Osteoblast (primary cell): ENCODE measurements at places on chromosomes 3 and 15. TPM values are rescaled to one million over a fixed set of nuclear protein-coding genes. Genes with fewer than 3 reads are reported as not detected.

SLC6A6 gene
- total RNA-seq: 76.6 and 86.5 TPM in 2 replicates

SECISBP2L gene
- 42.3 and 52.7 TPM in 2 replicates for total RNA-seq

TMEM158 gene
- total RNA-seq: 4.7 and 9.0 TPM in 2 replicates

GRAMD1C gene
- 1.2 and 2.2 TPM in 2 replicates for total RNA-seq

CHRNA5 gene
- 0.29 and 0.36 TPM in 2 replicates for total RNA-seq

SPINK8 gene
- not detected in 2 replicates for total RNA-seq

DNAH12 gene
- under 0.01 TPM in 2 replicates for total RNA-seq

- DNase-seq: peak; percentile 70
Measured at GRCh38 chr3:66797889-66798560, 200.1 kb upstream of the KBTBD8 start.

- peak; percentile 84 for DNase-seq
Measured at GRCh38 chr3:20056725-20057611, 16.7 kb downstream of the KAT2B start.

DNA sequence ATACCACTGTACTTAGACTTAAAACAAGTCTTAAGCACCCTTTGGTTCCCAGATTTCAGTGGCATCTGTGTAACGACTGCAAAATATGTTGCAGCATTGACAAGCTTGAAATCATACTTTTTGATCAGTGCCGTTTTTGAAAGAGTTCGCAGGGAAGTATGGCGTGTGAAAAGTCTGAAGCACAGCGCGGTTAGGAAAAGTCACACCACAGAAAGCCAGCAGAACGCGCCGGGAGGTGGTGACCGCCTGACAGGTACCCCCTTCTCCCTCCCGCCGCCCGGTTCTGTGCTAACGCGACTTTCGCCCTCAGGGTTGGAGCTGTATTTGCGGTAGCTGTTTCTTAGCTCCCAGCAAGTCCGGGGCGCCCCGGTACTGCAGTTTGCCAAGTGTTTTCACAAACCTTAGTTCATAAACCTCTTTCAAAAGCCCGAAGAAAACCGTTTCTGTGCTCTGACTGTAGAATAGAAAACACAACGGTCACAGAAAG is 481 bp upstream of the CRYBG3 start:
- DNase-seq: peak; percentile 56

DNA sequence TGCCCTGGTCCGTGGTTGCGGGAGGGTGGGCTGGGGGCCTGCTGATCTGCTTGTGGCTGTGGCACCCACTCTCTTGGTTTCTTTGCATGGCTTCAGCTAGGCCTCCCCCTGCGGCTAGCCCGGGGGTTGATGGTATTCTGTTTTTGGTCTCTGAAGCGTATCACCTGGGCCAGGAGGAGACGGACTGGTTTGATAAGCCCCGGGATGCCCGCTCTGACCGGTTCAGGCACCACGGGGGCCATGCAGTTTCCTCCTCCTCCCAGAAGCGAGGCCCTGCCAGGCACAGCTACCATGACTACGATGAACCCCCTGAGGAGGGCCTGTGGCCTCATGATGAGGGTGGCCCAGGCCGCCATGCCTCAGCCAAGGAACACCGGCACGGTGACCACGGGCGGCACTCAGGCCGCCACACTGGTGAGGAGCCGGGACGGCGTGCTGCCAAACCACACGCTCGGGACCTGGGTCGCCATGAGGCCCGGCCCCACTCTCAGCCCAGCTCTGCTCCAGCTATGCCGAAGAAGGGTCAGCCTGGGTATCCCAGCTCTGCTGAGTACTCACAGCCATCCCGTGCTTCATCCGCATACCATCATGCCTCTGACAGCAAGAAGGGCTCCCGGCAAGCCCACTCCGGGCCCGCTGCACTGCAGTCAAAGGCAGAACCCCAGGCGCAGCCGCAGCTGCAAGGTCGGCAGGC is 11.3 kb upstream of the APEH start:
- DNase-seq: no peak

- DNase-seq: no peak
Measured at GRCh38 chr3:70277304-70277703, 35.1 kb downstream of the MDFIC2 start.

DNA sequence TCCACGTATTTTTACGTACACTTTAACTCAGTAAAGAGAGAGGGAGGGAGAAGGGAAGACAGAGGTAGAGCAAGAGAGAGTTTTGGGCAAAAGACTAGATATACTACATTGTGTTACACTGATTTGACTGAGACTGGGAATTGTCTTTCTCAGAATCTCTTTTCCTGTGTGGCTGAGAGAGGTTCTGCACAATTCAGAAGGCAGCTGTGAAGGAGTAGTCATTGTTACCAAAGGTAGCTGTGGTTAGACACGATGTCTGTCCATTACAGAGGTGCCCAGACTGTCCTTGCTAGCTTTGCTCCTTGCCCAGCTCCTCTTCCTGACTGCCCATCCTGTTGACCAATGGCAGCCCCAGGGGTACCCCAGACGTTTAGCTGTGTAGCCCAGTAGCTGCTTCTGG is 577.5 kb upstream of the CBLB start:
- DNase-seq: no peak

GRCh38 chr3:157390713-157391515 is 45.7 kb upstream of the PTX3 start:
- no peak for DNase-seq

DNA sequence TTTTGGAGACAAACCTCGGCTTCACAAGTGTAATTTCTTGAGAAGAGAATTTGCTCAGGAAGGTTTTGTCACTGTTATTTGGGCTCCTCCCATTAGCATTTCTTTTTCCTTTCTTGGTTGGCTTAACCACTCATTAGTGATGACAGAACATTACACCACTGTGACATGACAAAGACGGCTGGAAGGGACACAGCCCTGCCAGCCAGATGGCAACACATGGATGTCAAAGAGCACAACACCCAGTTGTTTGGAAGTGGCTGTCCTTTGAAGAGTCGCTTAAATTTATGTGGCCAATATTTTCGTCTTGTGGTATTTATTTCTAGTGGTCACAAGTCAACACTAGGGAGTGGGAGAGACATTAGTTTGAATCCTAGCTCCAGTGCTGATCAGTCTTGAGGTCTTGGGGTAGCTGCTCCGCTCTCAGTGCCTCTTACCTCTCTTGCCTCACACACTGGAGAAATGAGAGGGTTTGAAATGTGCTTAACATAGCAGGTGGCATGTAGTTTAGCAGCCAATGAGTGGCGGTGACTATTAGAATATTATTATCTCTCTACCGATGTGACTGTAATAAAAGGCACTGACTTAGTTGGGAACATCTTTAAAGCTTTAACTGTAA is 92.8 kb downstream of the FRMD4B start:
- DNase-seq: no peak

DNA sequence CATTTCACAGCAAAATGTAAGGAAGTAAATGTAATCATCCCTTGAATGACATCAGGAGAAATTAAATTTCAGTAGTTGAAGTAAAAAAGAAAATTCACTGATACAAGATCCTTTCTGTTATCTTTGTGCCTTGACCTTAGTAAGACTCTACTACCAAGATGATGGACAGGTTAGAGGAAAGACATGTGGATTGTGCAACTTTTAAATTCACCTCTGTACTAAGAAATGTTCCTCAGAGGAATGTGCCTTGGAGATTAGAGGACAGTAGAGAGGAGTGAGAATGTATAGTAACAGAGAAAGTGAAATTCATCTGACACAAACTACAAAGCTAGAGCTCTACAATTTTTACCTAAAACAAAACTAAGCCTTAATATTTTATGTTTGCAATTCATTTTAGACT is 375.3 kb downstream of the PLOD2 start:
- no peak for DNase-seq

DNA sequence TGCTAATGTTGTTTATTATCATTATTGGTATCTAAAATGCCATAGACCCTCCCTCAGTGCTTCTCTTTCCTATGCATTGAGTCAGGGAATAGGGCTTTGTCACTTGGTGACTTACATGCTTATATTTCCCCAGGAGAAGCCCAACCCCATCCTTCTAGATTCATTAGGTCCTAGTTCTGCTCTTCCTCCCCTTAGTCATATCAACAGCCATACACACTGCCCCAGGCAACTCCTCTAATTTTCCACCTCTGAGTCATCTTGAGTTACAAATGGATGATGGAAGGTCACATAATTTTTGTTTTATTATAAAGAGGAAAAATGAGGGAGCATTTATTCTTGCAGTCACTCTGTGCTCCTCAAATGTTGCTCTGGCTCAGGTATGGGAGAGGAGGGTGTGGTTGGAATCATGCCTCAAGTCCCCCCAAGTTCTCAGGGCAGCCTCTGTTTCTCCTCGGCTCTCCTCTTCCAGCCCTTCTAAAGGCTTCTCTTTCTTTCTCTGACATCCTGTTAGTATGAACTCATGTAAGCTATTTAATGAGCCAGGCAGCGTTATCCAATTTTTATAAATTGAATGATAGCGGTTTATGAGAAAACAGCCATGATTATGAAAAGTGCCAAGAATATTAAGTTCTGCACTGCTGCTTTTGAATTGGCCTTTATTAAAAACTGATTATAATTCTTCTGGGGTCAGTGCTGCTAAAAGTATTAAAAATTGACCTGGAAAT is 45.6 kb upstream of the FSTL1 start:
- DNase-seq: peak; percentile 6

DNA sequence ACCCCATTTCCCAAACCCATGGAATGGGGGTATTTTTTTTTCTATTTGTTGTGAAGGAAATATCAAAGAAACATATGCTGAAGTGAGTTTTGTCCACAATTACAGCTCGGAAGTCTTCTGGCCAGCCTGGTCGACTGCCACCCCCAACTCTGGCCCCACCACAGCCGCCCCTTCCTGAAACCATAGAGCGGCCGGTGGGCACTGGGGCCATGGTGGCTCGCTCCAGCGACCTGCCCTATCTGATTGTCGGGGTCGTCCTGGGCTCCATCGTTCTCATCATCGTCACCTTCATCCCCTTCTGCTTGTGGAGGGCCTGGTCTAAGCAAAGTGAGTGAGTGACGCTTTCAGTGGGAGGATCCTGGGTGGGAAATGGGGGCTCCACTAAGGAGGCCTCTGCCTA is 71.9 kb downstream of the BOC start:
- no peak for DNase-seq

- DNase-seq: peak; percentile 83
Measured at GRCh38 chr3:168094877-168095610, 680 bp downstream of the GOLIM4 start.

DNA sequence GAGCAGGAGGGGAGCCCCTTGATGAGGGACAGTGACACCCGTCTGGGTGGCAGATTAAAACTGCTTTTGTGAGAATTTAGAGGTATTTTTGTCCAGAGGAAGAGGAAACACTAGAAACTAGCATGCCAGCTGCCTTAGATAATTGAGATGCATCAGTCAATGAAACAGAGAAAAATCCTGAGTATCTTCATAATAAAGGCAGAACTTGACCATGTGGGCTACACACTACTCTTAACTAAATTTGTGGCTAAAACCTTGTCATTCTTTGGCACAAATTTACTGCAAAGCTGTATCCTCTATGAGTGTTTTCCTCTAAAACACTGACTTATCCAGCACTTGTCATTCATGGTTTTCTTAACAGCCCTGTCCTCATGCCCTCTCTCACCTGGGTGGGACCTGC is 259.7 kb upstream of the TPM1 start:
- DNase-seq: no peak

DNA sequence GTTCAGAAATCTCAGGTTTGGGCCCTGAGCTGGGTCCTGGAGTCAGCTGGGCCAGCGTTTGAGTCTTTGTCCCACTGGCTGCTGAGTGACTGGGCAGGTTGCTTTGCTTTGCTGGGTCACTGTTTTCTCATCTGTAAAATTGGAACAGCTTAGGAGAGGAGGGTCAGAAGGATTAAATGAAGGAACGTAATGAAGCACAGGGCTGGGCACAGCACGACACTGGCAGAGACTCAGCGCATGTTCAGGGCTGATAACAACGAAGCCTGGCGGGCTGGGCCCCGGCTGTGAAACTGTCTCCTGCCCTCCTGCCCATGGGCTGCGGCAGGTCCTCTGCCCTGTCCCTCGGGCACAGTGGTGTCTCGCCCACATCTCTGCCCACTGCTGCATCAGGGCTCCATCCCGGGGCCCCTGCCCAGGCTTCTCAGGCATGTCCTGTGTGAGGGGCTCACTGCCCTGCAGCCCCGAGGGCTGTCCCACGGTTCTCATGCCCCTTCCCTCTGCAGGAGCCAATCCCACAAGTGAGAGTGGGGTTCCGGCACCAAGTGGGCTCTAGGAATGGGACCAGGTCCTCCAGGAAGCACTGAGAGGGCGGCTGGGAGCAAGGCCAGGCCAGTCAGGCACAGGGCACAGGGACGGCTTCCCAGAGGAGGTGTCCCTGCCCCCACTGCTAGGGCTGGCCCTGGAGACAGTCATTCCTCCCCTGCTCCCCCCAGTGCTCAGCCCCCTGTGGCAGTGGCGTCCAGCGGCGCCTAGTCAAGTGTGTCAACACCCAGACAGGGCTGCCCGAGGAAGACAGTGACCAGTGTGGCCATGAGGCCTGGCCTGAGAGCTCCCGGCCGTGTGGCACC is 88.0 kb downstream of the TBC1D2B start:
- DNase-seq: no peak

DNA sequence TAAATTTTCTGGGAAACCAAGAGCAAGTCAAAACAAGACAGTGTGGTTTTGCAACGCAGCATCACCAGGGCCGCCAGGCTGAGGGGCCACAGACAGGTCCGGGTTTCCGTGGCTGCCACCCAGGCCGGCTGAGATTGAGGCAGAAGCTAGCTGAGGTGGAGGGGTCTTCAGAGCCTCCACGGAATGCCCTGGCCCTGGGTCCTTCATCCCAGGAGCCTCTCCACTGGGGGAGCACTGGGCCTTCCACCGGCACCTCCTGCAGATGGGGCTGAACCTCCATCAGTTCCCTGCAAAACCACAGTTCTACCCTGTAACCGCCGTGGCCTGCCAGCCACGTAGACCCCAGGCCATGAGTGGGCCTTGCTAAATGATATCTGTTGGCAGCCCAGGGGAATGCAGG is 152.7 kb downstream of the CHSY1 start:
- DNase-seq: peak; percentile 75

GRCh38 chr3:161008086-161008485 is 97.1 kb downstream of the B3GALNT1 start:
- DNase-seq: no peak

DNA sequence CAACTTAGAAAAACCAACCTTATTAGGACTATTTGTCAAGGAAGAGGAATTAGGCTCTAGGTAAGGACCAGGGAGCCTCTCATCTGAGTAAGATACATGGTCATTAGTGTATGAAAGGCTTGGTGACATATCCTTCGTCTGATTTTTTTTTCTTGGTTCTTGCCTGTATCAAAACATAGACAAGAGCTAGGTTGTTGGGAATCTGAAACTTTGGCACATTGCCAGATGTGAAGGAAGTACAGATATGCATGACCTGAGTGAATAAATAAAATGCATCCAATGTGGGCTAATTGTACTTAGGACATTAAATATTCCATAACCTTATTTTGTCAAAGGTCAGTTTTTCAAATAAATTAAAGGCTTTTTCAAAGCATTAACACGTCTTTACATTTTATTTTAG is 151.8 kb downstream of the SYNPR start:
- DNase-seq: no peak

GRCh38 chr3:185988816-185989175 is 51.0 kb upstream of the TRA2B start:
- DNase-seq: no peak

GRCh38 chr15:25883463-25884259 is 20.5 kb upstream of the ATP10A start:
- no peak for DNase-seq
